ENCODE measurements at places on chromosomes 2 and 18.
A peak's percentile ranks its signal among the peaks of the same experiment; 100 is the strongest.

DNA sequence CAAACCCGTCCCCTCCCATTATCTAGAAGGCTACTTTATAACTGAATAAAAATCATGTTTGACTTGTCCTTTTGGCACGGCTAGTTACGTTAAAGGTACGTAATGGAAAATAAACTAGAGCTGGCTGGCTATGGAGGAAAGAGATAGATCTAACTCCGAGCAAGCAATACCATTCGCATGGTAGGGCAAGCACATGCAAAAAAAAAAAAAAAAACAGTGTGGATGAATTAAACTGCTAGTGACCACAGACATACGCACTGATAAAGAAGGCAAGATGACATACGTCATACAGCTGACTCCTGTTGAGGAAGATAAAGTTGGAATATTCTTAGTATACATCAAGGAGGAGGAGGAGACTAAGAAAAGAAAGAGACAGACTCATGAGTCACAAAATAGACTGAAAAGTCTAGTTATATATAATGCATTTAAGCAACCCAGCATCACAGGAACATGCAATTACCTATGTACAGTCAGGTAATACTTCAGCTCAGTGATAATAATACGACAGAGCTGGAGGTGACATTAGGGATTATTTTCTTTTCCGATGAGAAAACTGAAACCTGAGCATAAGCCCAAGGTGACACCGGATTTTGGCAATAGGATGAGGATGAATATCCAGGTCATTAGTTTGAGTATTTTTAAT lies 37.9 kb upstream of the NARS1 start:
- DNase-seq = no peak

DNA sequence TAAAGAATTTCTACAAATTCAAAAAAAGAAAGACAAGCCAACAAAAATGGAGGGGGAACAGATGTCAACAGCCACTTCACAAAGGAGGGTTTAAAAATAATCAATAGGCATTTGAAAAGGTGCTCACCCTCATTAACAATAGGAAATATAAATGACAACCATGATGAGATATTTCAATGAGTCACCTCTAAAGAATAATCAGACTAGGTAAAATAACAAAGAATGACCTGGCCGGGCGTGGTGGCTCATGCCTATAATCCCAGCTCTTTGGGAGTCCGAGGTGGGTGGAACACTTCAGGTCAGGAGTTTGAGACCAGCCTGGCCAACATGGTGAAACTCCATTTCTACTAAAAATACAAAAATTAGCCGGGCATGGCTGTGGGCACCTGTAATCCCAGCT lies 133.6 kb downstream of the KCNE4 start:
- DNase-seq = no peak

GRCh38 chr2:173652311-173652710 lies 297.6 kb downstream of the CDCA7 start:
- no peak for DNase-seq

- DNase-seq = no peak
Observed at GRCh38 chr2:43948370-43948769, 47.4 kb downstream of the LRPPRC start.

GRCh38 chr2:239608723-239609122 lies 207.9 kb upstream of the HDAC4 start:
- DNase-seq = no peak

- no peak for DNase-seq
Observed at GRCh38 chr2:231347638-231348037, 47.9 kb upstream of the B3GNT7 start.

DNA sequence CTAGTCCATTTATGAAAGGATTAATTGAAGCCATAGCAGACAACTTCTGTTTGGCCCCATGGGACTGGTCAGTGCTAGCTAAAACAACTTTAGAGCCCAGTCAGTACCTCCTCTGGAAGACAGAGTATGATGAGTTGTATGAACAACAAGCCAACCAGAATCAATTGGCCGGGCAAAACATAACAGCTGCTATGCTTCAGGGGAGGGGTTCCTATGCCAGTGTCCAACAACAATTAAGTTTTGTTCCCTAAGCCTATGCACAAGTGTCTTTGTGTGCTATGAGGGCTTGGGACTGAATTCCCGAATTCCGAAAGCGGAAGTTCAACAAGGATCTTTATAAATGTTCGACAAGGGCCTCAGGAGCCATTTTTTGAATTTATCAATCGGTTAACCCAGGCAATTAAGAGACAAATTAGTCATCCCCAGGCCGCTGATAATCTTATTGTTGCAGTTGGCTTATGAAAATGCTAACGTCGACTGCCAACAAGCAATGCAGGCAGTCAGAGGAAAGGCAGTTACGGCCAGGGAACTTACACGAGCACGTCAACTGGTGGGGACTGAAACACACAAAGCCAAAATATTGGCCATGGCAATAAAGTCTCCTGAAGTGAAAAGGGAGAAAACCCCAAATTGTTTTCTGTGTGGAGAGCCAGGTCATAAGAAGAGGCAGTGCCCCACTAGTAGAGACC lies 57.9 kb downstream of the ZNF638 start:
- DNase-seq = no peak

GRCh38 chr2:201467666-201468065 lies 16.1 kb downstream of the STRADB start:
- no peak for DNase-seq

GRCh38 chr2:151111599-151112278 lies 149.9 kb downstream of the RBM43 start:
- no peak for DNase-seq

- peak; percentile 86 for DNase-seq
Observed at GRCh38 chr2:25161055-25161781, 7.2 kb downstream of the POMC start.

- no peak for DNase-seq
Observed at GRCh38 chr2:166972418-166972817, 84.1 kb downstream of the XIRP2 start.

GRCh38 chr2:130198343-130198742 lies at the start of gene TUBA3E:
TSS of gene TUBA3E (minus strand) at chr2:130198439. CDS start at chr2:130198360, 79 bp downstream.
- DNase-seq = no peak

- DNase-seq = no peak
Observed at GRCh38 chr2:105546628-105546974, 147.8 kb upstream of the FHL2 start.

DNA sequence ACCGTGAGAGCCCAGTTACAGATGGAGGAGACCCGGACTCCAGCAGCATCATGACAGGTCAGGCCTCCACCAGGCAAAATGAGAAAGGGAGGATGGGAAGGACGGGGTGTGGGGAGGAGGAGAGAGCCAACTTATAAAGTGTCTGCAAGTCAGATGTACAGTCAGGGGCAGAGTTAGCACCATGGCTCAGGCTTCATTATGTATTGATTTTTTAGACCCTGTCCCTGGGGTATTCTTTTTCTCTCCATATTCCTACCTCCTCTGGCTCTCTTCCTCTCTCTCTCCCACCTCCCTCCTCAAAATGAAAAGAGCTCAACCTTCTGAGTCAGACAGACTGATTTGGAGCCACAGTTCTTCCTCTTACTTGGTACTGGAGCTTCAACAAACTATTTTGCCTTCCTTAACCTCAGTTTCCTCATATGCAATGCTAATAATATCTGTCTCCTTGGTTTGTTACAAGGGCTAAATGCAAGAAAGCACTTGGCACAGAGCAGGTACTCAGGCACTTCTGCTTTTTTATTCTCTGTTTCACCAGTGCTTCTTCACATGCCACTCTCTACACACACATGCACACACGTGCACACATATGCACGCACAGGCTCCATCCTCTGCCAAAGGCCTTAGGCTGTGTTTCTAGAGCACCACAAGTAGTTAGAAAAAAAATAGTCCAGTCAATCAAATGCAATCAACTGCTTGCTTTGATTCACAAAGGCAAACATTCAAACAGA lies 92.3 kb upstream of the PKDCC start:
- DNase-seq = no peak
